ENCODE measurements at places on chromosomes 12 and 14.
A peak's percentile ranks its signal among the peaks of the same experiment; 100 is the strongest.

DNA sequence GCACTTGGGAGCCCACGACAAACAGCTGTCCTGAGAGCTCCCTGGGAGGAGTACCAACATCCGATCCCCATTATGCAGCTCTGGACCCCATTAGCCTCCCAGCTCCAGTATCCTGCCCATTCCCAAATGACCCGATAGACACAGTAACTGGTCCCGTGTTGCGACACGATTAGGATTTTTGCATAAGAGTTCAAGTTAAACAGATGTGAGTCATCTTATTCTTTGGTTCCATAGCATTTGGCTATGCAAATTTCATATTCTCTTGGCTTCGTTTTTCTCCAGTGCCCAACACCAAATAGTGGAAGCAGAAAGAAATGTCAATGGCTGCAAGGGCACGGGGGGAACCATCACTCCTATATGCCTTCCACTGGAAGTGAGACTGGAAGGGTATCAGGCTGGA, 43.0 kb upstream of the LRRC10 start:
- no peak for DNase-seq

DNA sequence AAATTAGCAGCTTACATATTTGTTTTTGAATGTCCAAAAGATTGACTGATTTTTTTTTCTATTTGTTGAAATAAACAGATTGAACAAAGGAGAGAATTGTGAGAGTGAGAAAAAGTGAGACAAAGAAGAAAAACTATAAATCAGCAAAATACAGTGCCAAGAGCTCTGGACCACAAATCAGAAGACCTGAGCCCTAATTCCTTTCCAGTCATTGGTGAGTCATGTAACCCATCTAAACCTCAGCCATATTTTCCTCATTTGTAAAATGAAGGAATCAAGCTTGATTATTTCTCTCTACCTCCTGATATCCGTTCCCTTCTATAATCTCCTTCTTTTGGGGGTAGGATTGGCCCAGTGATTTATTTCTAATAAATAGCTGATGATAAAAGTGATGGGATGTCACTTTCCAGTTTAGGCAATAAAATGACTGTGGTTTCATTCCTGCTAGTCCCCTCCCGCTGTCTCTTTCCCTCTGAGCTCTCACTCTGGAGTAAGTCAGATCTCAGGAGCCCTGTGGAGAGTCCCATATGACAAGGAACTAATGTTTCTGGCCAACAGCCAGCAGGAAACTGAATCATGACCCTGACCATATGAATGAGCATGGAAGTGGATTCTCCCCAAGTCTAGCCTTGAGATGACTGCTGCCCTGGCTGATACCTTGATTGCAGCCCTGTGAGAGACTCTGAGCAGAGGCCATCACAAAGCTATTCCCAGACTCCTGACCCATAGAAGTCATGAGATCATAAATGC, 218.9 kb downstream of the ACSS3 start:
- no peak for DNase-seq

DNA sequence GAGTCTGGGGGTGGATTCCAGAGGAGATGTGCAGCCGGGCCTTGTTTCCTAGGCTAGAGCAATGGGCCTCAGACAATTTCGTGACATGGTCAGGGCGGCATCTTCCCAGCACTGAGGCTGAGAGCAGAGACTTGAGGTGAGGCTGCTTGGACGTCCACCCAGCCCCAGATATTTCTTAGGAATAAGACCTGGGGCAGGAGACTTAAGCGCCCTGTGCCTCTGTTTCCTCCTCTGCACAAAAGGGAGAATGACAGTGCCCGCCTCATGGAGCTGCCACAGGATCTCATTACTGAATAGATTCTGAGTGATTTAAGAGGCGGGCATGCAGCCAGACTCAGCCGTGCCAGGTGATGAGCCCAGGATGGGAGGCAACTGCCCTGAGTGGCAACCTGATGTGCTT, 297.9 kb upstream of the SFSWAP start:
- DNase-seq = no peak

DNA sequence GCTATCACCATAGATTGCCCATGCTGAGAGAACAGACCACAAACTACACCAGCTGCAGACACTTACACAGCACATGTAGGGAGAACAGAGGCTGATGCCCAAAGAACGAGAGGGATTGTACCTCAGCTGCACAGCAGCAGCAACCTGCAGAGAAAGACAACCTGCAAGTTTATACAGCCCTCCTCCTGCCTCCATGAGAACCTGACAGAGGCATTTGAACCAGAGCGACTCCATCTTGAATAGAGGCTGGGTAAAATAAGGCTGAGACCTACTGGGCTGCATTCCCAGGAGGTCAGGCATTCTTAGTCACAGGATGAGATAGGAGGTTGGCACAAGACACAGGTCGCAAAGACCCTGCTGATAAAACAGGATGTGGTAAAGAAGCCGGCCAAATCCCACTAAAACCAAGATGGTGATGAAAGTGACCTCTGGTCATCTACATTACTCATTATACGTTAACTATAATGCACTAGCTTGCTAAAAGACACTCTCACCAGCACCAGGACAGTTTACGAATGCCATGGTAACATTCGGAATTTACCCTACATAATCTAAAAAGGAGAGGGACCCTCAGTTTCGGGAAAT, 262.4 kb upstream of the HMGA2 start:
- DNase-seq = no peak

DNA sequence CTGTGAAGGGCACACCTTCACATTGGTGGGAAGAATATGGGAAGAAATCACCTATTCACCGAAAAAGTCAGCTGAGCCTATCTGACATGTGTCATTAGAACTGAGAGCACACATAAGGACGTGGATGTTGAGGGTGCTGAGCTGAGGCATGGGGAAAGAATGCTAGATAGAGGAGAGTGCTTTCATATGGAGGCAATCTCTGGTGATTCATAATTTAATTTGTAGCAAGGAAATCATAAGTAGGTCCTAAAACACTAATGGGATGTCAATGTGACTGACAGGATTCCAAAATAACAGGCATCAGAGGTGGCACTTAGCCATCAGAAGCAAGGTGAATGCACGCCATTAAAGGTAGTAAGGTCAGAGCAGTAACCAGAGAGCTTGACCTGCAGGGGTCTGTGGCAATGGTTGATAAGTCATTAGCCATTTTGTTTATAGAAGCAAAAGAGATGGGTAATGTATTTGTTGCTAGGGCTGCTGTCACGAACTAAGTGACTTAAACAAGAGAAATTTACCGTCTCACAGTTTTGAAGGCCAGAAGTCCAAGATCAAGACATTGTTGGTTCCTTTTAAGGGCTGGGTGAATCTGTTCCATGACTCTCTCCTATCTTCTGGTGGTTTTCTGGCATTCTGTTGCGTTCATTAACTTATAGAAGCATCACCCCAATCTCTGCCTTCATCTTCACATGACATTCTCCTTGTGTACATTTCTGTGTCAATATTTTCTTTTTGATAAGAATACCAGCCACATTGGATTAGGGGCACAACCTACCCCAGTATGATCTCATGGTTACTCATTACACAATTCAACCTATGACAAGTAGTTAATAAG, 69.3 kb downstream of the ANKS1B start:
- no peak for DNase-seq

DNA sequence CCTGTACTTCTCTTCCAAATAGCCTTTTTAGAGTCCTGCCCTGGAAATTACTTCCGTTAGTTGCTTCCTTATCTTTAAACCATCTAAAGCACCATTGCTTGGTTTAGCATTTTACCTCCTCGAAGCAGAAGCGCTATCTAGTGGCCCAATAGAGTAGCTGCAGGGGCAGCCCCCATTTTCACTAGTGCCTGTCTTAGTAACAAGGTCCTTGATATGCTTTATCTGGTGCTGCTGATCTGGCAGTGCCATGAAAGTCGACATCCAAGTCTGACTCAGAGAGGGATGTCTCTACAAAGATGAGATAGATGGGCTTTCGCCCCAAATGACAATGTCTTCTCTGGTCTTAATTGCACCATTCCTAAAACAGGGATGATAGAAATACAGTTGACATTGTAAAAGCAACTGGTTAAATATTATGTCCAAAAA, 25.0 kb upstream of the CIT start:
- DNase-seq = peak; percentile 43

DNA sequence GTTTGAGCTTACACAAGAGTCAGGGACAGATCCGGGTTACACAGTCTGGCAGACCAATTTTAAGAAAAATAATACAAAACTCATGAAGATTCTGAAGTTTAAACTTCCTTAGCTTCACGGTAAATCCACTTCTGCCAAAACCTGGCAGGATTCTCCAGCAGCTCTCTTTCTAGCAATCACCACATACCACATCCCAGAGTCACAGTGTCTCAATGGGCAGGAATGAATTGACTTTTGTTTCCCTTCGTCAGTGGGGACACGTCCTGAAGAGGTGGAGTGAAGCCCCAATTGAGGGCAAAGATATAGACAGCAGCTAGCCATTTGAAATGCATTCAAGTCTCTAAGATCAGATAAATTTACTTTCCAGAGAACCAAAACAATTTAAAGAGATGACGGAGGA, 117.1 kb upstream of the ARHGAP5 start:
- DNase-seq = no peak

- no peak for DNase-seq
Measured at GRCh38 chr14:76754586-76754985, 6.7 kb upstream of the VASH1 start.

GRCh38 chr14:69647213-69647612, 35.8 kb downstream of the SUSD6 start:
- no peak for DNase-seq

DNA sequence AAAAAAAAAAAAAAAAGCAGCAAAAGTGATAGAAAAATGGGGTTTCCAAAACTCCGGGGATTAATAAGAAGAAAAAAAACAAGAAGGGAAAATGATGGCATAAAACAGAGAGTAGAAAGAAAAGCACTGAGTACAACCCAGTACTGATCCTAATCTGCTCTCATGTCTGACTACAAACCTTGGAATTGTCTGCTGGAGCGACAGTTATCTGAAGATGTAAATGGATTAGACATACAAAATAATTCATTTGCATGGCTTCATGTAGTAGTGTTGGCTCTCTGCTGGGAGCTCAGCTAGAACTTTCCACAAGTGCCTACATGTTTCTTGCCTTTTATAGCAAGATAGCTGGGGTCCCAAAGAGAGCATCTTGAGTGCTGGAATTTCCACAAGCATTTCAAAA, 34.2 kb downstream of the ZCRB1 start:
- DNase-seq = no peak

DNA sequence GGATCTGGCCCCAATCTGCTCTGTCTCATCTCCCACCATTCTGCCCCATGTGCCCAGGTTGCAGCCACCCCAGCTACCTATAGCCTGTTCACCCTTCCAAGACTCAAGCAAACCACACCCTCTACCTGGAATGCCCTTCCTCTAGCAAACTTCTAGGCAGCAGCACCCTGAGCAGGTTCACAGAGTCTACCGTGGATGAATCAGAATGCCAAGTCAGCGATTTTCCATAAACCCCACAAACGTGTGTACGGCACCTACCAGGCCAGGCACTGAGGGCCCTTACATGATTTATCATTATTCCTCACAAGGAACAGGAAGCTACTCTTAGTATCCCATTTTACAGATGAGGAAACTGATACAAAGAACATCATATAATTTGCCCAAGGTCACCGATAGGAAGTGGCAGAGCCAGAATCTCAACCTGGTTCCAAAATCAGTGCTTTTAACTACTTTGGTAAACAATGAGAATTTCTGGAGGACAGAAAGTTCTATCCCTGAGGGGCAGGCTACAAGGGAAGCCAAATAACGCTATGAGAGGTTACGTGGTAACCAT, 28.0 kb upstream of the DHRS4 start:
- no peak for DNase-seq

- DNase-seq = no peak
Measured at GRCh38 chr12:3186546-3187215, 109.5 kb downstream of the TSPAN9 start.

GRCh38 chr12:94433744-94434143, 25.9 kb downstream of the CEP83 start:
- DNase-seq = no peak

- DNase-seq = no peak
Measured at GRCh38 chr14:99989032-99989431, 76.2 kb upstream of the EVL start.

- no peak for DNase-seq
Measured at GRCh38 chr14:63666335-63666734, 24.7 kb upstream of the WDR89 start.

Data from DMS 273 treated with DMSO at 0.1 percent for 48 hours (cell line).